ENCODE measurements at places on chromosomes 2 and 18.

GRCh38 chr18:33432857-33433256 lies 7.7 kb downstream of the CCDC178 start:
- no peak for DNase-seq

GRCh38 chr2:115460008-115460407 lies 1017.6 kb downstream of the DPP10 start:
- DNase-seq = no peak

DNA sequence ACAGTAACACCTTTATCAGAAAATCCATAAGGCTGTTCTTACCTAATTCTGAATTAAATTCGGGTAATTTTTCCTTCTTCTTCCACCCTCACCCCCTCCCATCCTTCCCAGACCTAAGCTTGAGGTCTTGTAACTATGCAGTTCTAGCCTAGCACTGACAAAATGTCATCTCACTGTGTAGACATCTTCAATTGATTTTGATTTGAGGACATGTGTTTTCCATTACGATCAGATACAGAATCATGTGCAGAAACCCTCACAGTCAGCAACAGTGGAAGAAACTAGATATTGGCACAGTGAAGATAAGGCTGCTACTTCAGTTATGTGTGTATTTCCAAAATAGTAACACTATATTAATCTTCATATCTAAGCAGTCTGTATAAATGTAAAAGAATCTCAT lies 244.6 kb downstream of the THSD7B start:
- DNase-seq = no peak

- DNase-seq = peak; percentile 33
Measured at GRCh38 chr2:127640082-127641072, 5.6 kb upstream of the GPR17 start.
